Dorsolateral prefrontal cortex (tissue), 122 donors: ENCODE measurements at places on chromosomes 7 and 10.

GRCh38 chr7:93039786-93040185 lies 78.0 kb downstream of the SAMD9 start:
- DNase-seq: no peak

DNA sequence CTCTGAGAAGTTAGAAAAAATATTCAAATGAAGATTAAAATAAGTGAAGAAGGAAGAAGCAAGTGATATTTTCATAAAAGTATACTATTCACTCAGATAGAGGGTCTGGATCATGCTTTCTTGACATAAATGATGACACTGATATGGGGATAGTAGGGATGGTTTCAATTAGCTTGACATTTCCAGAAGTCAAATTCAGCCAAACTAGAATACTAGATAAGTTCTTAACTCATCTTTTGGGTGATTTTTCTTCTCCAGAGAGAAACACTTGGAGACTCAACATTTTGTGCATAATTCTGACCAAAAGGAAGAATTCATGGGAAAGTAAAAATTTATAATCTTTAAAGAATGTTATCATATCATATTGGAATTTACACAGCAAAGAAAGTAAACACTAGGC lies 152.0 kb upstream of the LRGUK start:
- no peak for DNase-seq

DNA sequence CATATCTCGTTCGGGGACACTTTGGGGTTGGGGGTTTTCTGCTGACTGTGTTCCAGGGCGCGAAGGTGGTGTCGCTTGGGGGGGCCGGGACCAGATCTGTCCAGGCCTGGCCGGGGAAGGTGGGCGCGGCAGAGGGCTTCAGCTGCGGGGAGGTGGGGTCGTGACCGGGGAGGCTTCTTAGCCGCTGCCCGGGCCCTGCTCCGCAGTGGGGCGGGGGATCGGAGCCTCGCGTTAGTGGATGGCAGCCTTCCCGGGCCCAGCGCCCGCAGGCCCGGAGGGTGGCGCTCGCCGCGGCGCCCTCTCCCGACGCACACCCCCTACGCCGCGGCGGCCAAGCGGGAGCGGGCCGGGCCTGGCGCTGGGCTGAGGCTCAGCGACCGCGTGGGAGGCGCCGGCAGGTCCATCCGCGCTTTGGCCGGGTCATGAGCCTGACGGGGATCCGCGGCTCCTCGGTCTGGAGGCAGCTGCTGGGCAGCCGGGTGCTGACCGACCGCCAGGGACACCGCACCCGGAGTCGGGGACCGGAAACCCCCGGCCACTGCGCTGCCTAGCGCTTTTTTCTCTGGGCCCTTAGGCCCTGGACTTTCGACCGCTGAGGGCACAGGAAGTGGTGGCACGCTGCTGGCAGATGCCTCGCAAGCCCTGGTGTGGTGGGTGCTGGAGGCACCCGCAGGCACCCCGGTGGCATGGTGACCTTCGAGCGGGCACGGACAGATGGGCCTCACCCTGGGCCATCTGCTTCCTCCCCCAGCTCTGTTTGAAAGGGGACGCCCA lies 1.2 kb downstream of the AGAP3 start:
- DNase-seq: peak; percentile 36

DNA sequence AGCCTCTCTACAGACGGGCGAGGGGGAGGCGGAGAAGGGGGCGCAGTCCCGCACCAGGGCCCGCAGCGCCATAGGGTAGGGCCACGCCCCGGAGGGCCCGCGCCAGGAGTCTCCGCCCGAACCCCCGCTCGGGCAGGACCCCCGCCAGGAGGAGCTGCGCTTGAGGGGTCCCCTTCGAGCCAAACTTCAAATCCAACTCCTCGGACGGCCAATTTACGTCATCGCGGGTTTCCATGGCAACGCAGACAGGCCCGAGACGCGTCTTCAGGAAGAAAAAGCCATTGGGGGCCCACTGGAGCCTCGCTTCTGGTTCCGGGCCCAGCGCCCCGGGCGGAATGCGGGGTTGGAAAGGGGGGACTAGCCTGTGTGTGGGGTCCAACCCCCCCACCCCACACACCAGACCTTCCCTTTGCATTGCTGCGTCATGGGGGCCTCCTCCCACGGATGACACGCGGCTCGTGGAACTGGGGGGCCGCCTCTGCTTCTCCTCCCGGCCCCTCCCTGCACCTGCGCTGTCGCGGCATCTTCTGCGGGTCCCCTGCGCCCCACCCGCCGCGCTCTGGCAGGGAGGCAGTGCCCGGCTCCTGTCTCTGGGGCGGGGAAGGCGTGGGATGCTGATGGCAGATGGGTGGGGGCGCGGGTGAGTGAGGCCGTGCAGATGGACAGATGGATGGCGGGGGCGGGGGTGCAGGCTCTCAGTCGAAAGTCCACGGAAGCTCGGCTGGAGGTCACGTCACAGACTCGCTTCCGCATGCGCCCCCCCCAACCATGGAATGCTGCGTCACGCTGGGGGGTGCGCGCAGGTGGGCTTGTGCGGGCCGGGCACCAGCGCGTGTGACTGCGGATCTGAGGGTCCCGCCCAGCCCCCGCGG lies 1.2 kb downstream of the CALY start:
- DNase-seq: peak; percentile 67

DNA sequence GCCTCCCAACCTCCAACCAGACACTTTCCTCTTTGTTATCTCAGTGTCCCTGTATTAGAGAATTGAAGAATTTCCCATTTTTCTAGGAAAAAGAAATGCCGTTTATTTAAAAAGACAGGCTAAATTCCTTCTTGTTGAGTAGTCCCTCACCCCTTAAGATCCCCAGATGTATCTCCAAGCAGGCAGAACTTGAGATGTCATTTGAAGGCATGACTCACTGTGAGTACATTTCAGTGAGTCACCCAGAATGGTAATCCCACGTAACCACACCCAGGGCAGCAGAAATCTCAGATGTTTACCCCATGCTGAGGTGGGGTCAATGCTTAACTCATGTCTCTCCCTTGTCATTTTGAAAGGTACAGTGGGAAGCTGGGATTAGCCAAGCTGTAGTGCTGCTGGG lies 4.4 kb downstream of the ZNF655 start:
- no peak for DNase-seq

DNA sequence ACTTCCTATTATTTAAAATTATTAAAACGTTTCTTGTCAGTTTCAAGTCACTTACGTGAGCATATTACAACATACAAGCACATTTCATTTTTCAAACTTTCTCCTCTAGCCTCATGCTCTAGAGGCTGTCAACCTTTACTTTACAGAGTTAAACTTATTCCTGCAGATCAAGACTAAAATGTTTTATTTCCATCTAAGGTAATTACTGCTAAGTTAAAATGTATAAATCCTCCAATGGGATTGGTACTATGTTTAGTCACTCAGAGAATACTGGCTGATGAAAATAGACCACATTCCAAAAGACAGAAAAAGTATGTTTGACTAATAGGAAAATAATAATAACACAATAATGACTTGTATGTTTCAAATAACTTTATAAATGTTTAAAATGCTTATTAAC lies 8.4 kb upstream of the TRDMT1 start:
- DNase-seq: no peak

GRCh38 chr7:157984423-157985163 lies 603.0 kb downstream of the PTPRN2 start:
- no peak for DNase-seq

GRCh38 chr10:103473261-103473671 lies 5.8 kb downstream of the CALHM3 start:
- DNase-seq: no peak

DNA sequence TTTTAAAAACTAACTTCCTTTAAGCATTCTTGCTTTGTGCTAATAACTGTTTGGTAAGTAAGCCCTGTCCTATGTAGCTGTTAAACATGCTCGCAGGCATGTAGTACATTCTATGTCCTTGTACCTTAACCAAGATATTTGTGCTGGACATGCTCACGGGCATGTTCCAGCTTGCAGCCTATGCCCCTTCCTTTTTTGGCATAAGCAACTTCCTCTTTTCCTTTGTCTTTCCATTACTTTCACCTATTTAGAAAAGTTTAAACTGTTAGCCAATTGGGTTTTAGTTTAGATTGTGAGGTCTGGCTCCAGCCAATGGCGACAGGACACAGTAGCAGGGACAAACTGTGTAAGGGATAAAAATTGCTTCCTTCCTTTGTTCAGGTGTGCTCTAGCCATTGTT lies 14.4 kb upstream of the APBB1IP start:
- no peak for DNase-seq

GRCh38 chr10:68231817-68232251 lies at the start of gene ATOH7:
Gene ATOH7, minus strand, starts transcription at chr10:68232113. Its CDS starts 436 bp downstream, at chr10:68231677.
- DNase-seq: peak; percentile 62

GRCh38 chr10:5443429-5443828 lies 31.1 kb downstream of the NET1 start:
- DNase-seq: no peak

- DNase-seq: no peak
These were observed 40.0 kb upstream of the DGKI start for GRCh38 chr7:137886746-137887145.

DNA sequence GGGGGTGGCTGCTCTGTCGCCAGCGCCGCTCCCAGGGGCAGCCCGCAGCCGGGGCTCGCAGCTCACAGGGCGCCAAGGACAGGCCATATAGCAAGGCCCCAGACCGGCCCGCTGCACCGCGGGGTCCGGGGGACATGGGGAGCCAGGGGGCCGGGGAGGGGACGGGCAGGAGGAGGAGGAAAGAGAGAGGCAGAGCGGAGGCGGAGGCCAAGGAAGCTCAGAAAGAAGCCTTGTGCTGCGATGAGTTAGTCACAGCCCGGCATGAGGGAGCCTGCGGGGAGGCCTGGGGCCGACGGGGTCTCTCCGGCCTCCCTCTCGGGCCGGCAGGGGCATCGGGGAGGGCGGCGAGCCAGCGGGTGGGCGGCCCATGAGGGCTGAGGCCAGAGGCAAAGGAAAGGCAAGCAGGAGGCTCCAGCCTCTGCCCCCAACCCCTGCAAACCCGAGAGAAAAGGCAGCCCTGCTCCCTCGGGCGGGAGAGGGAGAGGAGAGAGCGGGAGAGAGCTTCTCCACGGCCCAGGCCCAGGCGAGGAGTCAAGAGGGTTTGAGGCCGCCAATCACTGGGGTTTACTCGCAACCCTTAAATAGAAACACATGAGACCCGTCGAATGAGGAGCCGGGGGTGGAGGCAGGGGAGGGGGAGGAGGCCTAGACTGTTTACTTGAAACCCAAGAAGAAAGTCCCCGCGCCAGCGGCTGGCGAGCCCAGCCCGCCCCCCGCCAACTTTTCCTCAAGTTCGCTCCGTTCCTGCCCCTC lies 167.9 kb downstream of the NEURL1 start:
- no peak for DNase-seq

DNA sequence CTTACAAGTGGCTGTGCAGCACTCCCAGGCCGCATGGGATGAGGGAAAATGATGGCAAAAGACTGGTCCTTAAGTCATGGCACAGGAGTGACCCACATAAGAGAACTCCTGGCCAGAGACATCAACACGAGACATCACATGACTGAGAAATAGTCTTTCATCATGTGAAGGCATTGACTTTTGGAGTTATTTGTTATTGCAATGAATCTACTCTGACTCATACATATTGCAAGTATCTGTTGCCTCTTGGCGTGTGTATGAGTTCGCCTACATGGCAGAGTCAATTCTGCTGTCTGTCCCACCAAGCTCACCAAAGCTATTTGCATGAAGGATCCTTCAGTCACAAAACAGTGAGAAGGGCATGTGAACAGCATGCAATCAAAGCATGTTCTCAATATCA lies 59.7 kb upstream of the HABP2 start:
- DNase-seq: no peak

DNA sequence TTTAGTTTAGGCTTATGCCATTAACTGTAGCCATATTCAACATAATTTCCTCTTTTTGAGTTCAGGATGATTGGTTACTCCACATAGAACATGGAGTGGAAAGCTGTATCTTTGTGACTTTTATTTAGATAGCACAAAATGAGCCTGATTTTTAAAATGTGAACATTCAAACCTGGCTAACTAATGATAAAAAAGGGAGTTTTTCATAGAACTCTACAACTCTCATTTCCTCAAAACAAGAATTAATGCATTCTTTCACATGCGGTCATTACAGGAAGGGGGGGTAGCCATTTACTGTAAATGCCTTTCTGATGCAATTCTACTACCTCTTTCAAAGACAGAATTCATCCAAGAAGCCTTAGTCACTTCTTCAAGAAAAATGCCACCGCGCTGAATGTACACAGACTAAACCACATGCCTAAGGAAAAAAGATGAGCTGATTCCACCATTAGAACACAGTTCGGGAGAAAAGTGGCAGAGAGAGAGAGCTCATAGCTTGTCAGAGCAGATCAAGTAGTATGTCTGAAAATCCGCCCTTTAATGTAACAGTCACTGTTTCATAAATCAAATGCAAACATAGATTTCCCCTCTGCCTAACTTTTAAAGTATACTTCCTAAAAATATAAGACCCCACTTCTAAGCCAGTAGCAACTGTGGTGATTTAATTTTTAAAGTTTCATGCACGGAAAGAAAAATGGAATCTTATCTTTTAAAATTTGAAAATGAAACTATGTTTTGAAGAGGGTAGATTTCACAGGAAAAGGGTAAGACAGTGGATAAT lies 226.4 kb upstream of the KLF14 start:
- DNase-seq: no peak

GRCh38 chr7:26507108-26507987 lies 215.7 kb downstream of the SNX10 start:
- no peak for DNase-seq

DNA sequence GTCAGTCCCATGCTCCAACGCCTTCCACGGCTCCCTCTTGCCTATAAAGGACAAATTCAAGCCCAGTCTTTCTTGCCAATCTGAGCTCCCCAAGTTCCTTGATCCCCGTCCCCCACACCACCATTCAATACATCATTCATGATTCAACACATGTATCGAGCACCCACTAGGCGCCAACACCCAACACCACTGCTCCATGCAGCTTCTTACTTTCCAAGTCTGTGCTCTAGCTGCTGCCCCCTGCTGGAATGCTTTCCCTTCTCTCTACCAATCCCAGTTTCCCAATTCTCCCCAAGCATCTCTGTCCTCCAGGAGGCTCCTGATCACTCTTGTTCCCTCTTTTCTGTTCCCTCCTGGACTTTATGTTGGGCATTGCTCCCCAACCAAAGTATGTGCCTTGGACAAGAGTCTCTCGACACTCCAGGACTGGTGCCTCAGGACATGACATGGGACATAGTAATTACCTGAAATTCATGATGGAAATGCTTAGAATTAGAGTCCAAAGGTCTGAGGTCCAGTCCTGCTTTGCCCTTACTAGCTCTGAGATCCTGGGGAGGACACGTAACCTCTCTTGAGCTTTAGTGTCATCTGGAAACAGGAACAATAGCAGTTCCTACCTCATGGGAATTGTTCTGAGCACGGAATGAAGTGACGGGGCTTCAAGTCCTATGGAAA lies 172.7 kb downstream of the NEURL1 start:
- no peak for DNase-seq

GRCh38 chr7:50310361-50310760 lies 5.8 kb downstream of the IKZF1 start:
- DNase-seq: no peak

GRCh38 chr7:44789990-44790389 lies 6.5 kb upstream of the PPIA start:
- DNase-seq: no peak
